GM23248 (cell line): ENCODE measurements at places on chromosomes 11 and 22. TPM values are rescaled to one million over a fixed set of nuclear protein-coding genes. Genes with fewer than 3 reads are reported as not detected.

Gene KIAA1671
- 0.25 and 0.39 TPM in 2 replicates for polyA plus RNA-seq

Gene TCP11L1
- polyA plus RNA-seq = 23.4 and 25.4 TPM in 2 replicates

Gene FOSL1
- 104 and 105 TPM in 2 replicates for polyA plus RNA-seq

Gene SOX6
- polyA plus RNA-seq = 0.37 and 0.49 TPM in 2 replicates

Gene FERMT3
- 1.5 and 2.5 TPM in 2 replicates for polyA plus RNA-seq

Gene KCNJ11
- polyA plus RNA-seq = not detected in 2 replicates

Gene OR5A1
- not detected in 2 replicates for polyA plus RNA-seq

Gene TMEM45B
- not detected in 2 replicates for polyA plus RNA-seq

Gene MUC5B
- not detected in 2 replicates for polyA plus RNA-seq

- H3K4me1 ChIP-seq = no peaks in the 10 kb centered on the region
- DNase-seq = no peak
- H3K27me3 ChIP-seq = no peaks in the 10 kb centered on the region; the same call in none of the 2 replicates
- no peak overlapping the region for H3K4me3 ChIP-seq
These were observed 20.4 kb downstream of the FXYD6 start for GRCh38 chr11:117855912-117856651.

DNA sequence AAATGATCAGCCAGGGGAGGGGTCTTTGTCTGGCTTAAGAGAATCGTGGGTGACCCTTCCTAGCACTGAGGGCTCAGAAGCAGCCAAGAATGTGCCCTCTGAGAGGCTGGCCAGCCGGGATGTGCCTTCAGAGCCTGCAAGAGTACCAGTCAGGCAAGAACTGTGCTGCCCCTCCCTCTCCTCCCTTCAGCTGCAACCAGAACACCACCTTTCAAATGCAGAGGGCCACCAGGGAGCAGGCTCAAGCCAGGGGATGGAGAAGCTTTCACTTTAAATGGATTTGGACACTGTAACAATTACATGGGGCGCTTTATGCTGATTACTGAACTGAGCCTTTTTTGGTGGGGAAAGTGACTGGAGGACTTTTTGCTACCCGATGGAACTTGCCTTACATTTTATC is 44.9 kb upstream of the TENM4 start:
- no peak overlapping the region for H3K27ac ChIP-seq
- H3K4me3 ChIP-seq = no peak overlapping the region
- no peak for DNase-seq
- H3K27me3 ChIP-seq = peaks cover 29% of the 10 kb centered on the region; the same call in 1 of the 2 replicates
- H3K4me1 ChIP-seq = no peaks in the 10 kb centered on the region
- no peaks in the 10 kb centered on the region for H3K36me3 ChIP-seq

GRCh38 chr22:26891429-26891828 is 234.0 kb downstream of the MIAT start:
- peaks cover 72% of the 10 kb centered on the region for H3K4me1 ChIP-seq
- H3K4me3 ChIP-seq = no peak overlapping the region
- H3K27me3 ChIP-seq = no peaks in the 10 kb centered on the region
- no peak overlapping the region for H3K27ac ChIP-seq
- H3K36me3 ChIP-seq = no peaks in the 10 kb centered on the region
- DNase-seq = no peak

- H3K27ac ChIP-seq = no peak overlapping the region
- no peaks in the 10 kb centered on the region for H3K36me3 ChIP-seq
- no peak overlapping the region for H3K4me3 ChIP-seq
These were observed 203.1 kb upstream of the CADM1 start for GRCh38 chr11:115707180-115707905.

DNA sequence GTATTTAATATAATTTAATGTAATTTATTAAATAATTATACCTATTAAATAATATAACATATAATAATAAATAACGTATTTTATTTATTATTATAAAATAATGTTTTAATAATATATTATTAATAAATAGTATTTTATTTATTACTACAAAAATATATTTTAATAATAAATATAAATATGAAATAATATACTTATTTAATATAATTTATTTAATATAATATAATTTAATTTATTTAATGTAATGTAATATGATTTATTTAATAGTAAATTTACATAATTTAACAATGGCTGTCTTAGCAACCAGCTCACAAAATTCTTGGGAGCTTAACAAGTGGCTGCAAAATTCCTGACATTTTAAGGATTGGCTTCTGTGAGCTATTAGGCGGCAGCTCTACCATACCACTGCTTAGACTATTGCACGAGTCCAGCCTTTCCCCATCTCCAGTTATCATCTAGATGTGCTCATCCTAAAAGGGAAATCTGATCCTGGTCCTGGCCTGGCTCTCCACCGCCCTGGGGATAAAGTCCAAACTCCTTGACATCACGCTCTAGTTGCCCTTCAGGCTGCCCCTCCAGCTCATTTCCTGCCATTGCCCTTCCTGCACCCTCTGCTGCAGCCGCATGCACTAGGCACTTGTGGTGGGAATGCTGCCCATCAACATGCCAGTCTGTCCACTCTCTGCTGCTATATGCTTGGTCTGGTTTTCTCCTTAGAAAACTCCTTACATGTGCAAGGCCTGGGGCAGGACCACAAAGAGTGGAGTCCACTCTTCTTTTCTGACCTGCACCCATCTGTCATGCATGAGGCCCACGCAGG is 9.8 kb downstream of the MMP20 start:
- H3K4me1 ChIP-seq = no peaks in the 10 kb centered on the region
- H3K27me3 ChIP-seq = no peaks in the 10 kb centered on the region
- H3K36me3 ChIP-seq = no peaks in the 10 kb centered on the region
- no peak overlapping the region for H3K27ac ChIP-seq
- peak; percentile 6 for DNase-seq

DNA sequence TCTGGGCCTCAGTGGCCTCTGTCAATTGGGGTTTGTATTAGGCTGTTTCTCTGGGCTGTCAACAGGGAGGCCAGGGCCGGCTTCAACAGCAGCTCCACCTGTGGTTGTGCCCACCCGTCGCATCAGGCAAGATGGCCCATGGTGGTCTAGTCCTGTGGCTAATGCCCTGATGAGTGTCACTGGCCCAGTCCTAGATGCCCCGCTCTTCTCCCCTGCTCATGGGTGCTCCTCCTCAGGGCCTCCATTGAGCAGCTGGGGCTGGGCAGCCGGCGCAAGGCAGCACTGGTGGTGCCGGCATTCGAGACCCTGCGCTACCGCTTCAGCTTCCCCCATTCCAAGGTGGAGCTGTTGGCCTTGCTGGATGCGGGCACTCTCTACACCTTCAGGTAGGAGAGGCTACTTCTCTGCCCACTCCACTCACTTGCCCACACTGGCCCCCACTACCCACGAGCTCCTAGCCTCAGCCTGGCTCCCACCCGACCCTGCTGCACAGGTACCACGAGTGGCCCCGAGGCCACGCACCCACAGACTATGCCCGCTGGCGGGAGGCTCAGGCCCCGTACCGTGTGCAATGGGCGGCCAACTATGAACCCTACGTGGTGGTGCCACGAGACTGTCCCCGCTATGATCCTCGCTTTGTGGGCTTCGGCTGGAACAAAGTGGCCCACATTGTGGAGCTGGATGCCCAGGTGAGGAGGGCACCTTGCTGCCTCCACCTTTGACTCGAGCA is 5.4 kb downstream of the LARGE2 start:
- H3K36me3 ChIP-seq = no peaks in the 10 kb centered on the region
- H3K4me1 ChIP-seq = no peaks in the 10 kb centered on the region
- no peak overlapping the region for H3K4me3 ChIP-seq
- DNase-seq = no peak
- H3K27me3 ChIP-seq = peaks cover 7% of the 10 kb centered on the region

DNA sequence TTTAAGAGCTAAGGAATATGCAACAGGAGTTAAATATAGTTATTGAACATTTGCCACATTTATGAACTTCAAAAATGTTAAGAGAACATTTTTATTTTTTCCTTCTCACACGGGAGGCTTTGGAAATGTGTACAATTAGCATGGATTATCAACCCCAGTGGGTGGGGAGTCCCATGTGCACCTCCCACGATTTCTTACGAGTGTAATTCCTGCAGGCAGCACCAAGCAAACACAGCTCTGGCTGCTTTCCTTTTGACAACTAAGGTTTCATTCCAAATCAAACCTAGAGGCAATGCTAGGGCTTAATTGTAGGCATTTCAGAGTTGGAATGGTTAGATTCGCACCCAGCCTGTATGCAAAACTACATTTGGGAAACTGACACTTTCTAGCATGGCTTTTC is 460.9 kb downstream of the METTL15 start:
- H3K4me3 ChIP-seq = no peak overlapping the region
- H3K4me1 ChIP-seq = peaks cover 18% of the 10 kb centered on the region
- H3K27me3 ChIP-seq = no peaks in the 10 kb centered on the region
- DNase-seq = no peak
- no peaks in the 10 kb centered on the region for H3K36me3 ChIP-seq

GRCh38 chr11:61042961-61043540 is 59.2 kb upstream of the CD5 start:
- H3K36me3 ChIP-seq = no peaks in the 10 kb centered on the region
- no peak for DNase-seq
- no peaks in the 10 kb centered on the region for H3K4me1 ChIP-seq
- no peak overlapping the region for H3K4me3 ChIP-seq
- H3K27ac ChIP-seq = no peak overlapping the region
- peaks cover 7% of the 10 kb centered on the region for H3K27me3 ChIP-seq

GRCh38 chr11:125939081-125939521 is 6.7 kb upstream of the VSIG10L2 start:
- no peaks in the 10 kb centered on the region; the same call in 1 of the 2 replicates for H3K27me3 ChIP-seq
- no peak overlapping the region for H3K27ac ChIP-seq
- no peaks in the 10 kb centered on the region for H3K36me3 ChIP-seq

GRCh38 chr11:95242091-95242844 is 11.3 kb upstream of the SESN3 start:
- H3K27ac ChIP-seq = no peak overlapping the region
- H3K4me1 ChIP-seq = peaks cover 8% of the 10 kb centered on the region; the same call in 1 of the 2 replicates
- no peak for DNase-seq
- no peaks in the 10 kb centered on the region for H3K27me3 ChIP-seq
- no peaks in the 10 kb centered on the region for H3K36me3 ChIP-seq

DNA sequence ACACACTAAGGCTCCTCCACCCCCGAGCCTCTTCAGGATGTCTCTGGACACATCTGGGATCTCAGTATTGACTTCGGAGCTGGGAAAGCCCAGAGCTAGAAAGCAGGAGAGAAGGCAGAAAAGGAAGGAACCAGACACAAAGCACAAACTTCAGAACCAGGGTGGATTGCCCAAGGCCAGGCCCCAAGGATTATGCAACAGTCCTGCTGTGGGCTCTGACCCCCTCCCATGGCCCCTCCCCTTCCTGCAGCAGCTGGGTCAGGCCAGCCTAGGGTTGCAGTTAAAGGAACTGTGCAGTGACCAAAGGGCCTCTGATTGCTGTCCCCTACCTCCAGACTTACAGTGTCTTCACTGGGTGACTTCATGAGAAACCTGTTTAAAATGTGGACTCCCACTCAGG is 5.3 kb downstream of the KCNE3 start:
- H3K27ac ChIP-seq = no peak overlapping the region
- H3K36me3 ChIP-seq = no peaks in the 10 kb centered on the region
- no peaks in the 10 kb centered on the region for H3K27me3 ChIP-seq
- peak; percentile 18 for DNase-seq
- no peak overlapping the region for H3K4me3 ChIP-seq
- peaks cover 11% of the 10 kb centered on the region; the same call in 1 of the 2 replicates for H3K4me1 ChIP-seq

DNA sequence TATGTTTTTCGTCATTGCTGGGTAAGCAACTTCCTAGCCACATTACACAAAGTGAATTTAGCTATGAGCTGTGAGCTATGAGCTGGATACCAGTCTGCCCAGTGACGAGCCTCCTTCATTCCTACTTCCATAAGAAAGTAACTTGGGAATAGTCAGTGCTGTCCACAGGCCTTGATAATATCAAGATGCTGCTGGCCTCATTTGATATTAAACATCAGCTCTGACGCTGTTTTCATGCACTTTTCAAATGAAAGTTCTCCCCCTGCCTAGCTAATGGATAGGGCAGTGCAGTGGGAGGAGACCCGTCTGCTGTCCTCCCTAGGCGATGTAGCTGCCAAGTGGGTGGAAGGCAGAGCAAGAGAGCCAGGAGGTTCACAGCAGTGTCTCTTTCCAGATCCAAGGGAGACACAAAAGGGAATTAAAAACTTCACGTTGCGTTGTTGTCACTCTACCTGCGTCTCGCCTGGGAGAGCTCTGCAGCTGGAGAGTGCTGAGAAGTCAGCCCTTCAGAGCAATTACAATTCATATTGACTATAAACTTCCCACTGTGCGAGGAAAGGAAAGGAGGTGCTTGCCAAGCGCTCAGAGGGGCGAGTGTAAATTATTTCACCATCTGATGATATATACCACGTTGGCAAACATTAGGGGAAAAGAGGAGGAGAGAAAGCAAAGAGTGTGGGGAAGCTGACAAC is 861.4 kb downstream of the NTM start:
- no peaks in the 10 kb centered on the region for H3K4me1 ChIP-seq
- no peaks in the 10 kb centered on the region; the same call in 1 of the 2 replicates for H3K27me3 ChIP-seq
- no peak overlapping the region for H3K4me3 ChIP-seq
- no peak for DNase-seq
